Activated T-helper 1 cell treated with Interleukin-2 at 50 U/mL for 16 hours (primary cell): ENCODE measurements at places on chromosomes 6 and 20.

- DNase-seq = no peak
Observed at GRCh38 chr6:40882323-40882997, 156.6 kb downstream of the UNC5CL start.

DNA sequence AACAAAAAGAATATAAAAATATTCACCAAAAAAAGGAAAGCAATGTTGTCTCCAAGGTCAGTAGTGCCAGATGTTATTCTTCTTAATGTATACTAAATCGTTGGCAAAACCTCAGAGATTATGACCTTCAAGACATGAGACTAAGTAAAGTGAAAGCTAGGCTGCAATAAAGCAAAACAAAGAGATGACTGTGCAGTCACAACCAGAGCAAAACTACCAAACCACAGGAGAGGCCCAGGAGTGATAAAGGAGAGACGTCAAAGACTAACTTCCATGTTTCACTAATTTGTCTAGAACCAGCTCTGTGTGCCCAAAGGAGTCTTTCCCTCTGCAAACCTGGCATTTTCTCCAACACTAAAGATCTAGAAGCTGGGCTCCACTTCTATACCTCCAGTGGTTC lies 155.9 kb upstream of the POU3F2 start:
- DNase-seq = no peak

GRCh38 chr6:43376551-43376981 lies 7.1 kb upstream of the ZNF318 start:
- DNase-seq = no peak

GRCh38 chr20:35601990-35602389 lies 13.6 kb upstream of the SPAG4 start:
- no peak for DNase-seq

DNA sequence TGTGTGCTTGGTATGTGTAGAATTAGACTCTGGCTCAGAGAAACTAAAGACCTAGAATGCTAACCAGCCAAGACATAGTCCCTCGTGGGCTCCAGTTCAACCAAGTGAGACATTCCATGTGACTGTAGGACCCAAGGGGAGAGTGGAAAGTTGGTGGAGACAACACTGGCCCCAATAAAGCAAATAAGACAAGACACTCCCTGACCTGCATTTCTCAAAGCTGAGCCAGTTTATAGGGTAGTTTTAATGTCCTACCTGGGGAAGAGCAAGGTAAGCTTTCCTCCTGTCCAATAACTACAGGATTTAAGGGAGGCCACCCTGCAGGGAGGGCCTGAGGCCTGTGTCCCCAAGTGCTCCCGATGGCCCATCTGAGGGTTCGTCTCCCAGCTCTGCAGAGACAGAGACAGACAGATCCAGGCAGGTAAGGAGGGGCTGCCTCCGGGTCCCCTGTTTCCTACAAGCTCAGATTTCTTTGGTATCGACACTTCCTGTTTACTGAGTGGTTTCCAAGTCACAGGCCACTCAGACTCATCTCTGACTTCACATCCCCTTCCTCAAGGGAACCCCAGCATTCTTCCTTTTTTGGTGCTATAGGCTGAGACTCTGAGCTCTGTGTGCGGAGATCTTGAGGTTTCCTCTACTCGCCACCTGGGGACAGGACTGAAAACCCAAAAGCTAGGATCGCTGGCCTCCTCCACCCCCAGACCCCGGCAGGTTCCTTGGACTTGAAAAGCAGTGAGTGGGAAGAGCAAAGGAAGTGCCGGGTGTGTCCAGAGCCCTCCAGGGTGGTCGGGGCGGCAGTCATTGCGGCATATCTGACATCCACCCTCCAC lies 92.4 kb downstream of the PRND start:
- peak; percentile 47 for DNase-seq

GRCh38 chr6:69102416-69102815 lies 467.3 kb downstream of the ADGRB3 start:
- no peak for DNase-seq

DNA sequence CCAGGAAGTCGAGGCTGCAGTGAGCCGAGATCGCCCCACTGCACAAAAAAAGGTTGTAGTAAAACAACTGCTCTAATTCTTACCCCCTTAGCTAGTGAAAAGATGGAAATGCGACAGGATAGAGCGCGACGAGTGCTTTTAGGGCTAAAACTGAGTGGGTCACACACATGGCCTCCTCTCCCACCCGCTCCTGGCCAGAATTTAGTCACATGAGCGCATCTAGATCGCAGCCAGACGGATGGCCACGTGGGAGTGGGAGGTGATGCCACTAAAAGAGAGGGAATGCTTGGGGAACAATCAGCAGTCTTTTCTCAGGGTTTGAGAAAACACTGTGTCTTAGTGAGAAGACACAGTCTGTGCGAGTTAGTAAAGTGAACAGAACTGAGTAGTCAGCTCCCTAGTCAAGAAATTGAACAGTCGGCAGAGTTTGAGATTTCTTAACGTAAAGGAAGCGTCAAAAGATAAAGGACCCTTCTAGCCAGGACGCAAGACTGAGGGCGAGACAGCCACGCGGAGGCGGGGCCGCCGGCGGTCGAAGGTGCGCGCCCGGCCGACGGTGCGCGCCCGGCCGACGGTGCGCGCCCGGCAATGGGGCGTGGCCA lies 664 bp upstream of the ACTR5 start:
- no peak for DNase-seq

DNA sequence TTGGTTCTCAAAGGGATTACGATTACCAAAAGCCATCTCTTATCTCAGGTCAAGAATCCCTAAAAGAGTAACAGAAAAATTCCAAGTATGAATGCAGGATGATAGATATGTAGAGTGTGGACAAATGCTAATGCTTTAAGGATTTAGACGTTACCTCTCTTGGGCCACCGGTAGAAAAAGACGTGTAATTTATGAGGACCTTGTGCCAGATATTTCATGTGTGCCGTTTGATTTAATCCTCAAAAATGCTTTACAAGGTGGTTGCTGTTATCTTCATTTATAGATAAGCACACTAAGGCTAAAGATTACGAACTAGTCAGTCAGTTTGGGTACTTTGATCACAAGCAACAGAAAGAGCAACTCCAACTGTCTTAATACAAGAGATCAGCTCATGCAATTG lies 370.8 kb upstream of the JAG1 start:
- DNase-seq = no peak

DNA sequence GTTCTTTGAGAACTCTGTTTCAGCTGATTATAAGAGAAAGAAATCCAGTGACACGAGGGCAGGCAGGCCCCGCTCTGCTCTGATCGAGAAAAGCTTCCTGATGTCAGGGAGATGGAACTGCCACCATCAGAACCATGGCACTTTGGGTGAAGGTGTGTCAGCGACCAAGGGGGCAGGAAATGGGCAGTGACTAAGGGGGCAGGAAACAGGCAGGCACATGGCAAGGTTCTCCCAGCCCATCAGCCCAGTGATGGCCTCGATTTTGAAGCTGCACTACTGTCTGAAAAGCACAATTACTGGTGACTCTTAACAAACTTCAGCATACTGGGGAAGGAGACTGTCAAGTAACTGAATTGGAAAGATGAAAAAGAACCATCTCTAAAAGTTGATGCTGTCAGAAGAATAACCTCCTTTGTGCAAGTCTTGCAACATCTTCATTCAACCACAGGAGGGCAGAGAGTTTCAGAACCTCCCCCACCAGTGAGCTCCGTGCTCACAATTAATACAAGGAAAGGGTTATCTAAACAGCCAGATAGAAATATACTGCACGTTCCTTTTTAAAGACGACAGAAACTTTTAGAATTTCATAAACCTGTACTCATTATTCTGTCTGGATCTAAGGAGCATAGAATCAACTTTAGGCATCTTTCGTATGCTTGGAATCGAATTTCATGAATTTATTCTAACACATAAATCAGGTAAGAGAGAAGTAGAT lies 39.1 kb downstream of the TMX4 start:
- DNase-seq = no peak

DNA sequence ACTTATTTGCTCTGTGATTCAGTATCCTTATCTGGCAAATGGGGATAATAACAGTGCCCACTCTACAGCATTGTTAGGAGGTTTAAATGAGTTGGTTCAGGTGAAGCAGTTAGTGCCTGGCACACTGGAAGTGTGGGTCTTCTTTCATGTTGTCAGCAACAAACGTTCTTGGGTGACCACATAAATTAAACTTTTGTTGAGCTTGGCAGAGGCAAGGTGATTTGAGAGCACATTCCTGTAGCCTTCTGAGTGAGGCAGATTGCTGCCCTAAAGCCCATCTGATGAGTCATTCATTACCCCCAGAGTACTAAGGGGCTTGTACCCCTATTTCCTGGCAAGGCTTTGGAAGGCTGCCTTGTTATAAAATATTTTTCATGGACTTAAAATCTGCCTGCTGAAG lies 25.8 kb downstream of the SEC23B start:
- DNase-seq = no peak

GRCh38 chr6:108714101-108714765 lies 134.0 kb upstream of the ARMC2 start:
- DNase-seq = no peak

GRCh38 chr20:12061466-12061865 lies 143.8 kb downstream of the BTBD3 start:
- DNase-seq = no peak

GRCh38 chr20:41074441-41074840 lies 45.8 kb downstream of the TOP1 start:
- no peak for DNase-seq

DNA sequence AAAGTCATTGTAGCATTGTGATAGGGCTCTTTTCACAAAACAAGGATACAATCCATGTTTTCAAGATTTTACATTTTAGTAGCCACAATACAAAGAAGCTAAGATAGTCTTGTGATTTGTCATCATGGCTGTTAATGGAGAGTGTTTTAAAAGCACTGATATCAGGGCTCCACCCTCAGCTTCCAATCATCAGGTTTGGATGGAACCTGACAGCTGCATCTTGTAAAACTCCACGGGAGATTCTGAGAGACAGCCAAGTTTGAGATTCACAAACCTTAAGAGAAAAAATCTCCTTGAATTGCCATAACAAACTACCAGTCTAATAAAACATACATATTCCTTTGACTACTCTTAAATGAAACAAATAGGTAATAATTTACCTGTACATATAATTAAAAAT lies 280.2 kb downstream of the ESR1 start:
- DNase-seq = no peak

- no peak for DNase-seq
Observed at GRCh38 chr6:13523826-13524622, 36.6 kb upstream of the GFOD1 start.

- no peak for DNase-seq
Observed at GRCh38 chr6:147695819-147696218, 187.3 kb downstream of the SAMD5 start.

DNA sequence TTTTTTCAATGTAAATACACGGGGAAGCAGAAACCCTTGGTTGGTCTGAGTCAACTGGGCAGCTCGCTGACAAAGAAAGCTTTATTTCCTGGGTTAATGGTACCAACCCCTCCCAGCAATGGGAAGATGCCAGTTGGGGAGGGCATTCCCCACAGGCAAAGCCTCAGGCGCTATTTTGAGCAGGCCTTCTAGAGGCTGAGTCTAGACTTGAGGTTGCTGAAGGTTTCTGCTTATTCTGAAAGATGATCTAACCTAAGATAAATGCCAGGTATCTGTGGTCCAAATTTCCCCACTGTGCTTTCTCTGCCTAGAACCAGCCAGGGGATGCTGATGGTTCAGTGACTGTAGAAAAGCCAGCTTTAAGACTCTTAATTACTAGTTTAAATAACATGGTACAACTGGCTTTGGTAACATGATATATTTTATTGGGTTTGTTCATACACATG lies 172.5 kb upstream of the JARID2 start:
- no peak for DNase-seq

DNA sequence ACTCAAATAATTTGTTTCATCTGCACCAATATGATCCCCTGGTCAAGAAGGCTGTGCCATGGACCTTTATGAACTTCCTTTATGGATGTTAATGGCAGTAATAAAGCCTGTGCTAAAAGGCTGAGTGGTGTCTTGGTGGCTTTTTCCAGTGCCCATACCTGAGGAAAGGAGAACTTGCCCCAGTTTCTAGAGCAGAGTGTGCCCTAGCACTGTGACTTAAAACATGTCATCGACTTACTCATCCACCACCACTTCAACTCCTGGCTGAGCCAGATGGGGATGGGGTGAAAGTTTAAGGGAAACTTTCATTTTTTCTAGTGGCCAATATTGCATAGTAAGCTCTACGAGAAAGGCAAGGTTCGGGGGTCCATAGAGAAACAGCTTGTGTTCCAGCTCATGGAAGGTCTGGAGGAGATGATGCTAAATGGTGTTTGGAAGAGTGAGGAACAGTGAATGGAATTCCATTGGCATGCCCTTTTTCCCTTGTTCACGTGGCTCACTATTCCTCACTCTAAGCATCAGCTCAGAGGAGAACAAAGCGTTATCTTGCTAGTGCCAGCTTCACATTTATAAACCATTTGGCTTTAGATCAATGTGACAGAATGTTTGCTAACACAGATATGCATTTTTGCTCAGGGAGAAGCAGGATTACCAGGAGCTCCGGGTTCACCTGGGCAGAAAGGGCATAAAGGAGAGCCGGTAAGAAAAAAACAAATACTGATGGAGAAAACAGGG lies 71.2 kb downstream of the COL19A1 start:
- no peak for DNase-seq

DNA sequence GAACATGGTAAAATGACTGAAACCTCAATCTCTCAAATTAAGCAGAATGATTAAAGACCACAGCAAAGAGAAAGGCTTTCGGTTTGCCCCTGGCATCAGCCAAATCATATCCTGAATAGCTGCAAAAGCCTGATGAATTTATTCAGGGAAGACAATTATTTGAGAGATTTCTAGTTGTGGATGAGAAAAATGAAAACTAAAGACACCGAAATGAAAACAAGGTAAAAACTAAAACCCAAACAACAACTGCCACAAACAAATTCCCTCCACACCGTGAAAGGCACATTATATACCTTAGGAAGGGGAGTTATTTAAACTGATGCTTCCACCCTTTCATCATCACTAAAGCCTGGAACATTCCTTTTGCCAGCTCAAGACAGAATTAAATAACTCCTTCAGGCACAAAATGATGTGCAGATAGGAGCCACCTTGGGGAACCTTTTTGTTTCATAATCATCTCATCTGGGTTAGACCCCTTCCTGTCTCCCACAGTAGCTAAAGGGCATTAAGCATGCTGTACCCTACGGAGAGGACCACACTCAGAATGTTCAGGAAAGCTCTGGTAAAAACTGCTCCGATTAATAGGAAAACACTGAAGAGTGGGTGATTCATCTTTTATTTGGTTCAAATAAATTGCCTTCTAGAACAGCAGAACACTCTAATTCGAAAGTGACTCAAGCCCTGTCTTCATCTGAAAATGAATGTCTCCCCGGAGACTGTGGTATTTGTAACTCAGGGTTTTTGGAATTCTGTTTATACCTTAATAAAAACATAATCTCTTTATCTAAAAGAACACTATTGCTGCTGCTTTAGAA lies 9.1 kb upstream of the ANKRD60 start:
- no peak for DNase-seq
